ENCODE measurements at places on chromosomes 16 and 17.
A peak's percentile ranks its signal among the peaks of the same experiment; 100 is the strongest.

GRCh38 chr16:20763461-20764232 is at the start of gene ACSM3:
TSS of gene ACSM3 (plus strand) at chr16:20764014. CDS start at chr16:20770035, 6,021 bp downstream.
- peak; percentile 99 for DNase-seq

DNA sequence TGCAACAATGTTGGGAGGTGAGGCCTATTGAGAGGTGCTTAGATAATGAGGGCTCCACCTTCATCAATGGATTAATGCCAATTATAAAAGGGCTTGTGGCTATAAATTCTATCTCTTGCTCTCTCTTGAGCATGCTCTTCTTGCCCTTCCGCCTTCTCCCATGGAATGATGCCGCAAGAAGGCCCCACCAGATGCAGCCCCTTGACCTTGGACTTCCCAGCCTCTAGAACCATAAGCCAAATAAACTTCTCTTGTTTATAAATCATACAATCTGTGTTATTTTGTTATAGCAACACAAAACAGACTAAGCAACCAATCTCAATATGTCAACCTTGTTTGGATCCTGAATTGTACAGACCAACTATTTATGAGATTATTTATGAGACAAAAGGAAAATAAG is 20.0 kb downstream of the MYH10 start:
- no peak for DNase-seq

- peak; percentile 87 for DNase-seq
Observed at GRCh38 chr16:69917739-69918138, 33.4 kb upstream of the CLEC18A start.

DNA sequence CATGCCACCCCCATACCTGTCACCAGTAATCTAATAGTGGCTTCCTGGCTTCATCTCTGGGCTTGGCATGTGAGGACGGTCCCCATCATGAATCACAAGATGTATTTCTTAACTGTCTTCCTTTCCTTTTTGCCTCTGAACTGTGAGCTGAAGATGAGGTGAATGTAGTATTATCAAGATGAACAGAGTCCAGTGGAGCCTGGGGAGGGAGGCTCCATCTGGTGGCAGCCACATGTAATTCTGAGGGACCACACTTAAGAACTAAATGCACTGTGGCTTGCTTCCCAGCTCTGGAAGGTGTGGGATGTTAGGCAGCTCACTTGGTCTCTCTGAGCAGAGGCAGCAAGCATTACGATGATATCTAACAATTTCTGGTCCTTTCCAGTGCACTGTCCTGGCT is 354.9 kb upstream of the ASIC2 start:
- DNase-seq, result no peak

- DNase-seq, result no peak
Observed at GRCh38 chr17:68248199-68248825, 469 bp downstream of the AMZ2 start.

DNA sequence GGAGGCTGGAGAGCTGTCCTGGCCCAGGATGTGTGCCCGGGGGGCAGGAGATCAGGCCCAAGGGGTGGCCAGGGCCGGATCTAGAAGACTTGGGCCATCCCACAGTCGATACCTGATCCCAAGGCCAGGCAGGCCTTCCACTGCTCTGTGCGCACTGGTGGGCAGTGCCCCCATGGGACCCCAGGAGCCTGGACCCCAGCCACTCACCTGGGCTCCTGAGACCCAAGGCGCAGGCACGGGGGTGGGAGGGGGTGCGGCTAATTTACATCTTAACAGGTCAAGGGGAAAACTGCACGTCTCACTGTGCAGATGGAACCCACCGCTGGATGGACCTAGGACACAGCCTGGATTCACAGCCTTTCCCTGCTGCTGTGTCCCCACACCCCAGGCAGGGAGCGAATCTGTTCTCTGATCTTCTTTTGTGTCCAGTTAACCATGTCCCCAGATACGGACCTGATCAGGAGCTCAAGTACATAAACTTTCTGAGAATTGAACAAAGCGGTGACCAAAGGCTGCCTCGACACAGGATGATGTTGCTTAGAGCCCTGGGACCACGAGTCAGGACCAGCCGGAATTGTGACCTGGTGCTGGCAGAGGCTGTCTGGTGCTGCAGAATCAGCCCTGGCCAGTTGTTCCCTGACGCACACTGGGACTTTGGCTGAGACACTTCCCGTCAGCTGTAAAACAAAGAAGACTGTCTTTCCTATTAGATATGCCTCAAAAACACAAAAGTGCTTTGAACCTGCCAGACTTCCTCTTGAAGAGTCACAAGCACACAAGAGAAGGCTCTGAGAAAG is 60.6 kb downstream of the TNFRSF13B start:
- DNase-seq, result no peak

GRCh38 chr17:64572682-64573154 is 65.9 kb downstream of the CEP95 start:
- DNase-seq, result peak; percentile 29

DNA sequence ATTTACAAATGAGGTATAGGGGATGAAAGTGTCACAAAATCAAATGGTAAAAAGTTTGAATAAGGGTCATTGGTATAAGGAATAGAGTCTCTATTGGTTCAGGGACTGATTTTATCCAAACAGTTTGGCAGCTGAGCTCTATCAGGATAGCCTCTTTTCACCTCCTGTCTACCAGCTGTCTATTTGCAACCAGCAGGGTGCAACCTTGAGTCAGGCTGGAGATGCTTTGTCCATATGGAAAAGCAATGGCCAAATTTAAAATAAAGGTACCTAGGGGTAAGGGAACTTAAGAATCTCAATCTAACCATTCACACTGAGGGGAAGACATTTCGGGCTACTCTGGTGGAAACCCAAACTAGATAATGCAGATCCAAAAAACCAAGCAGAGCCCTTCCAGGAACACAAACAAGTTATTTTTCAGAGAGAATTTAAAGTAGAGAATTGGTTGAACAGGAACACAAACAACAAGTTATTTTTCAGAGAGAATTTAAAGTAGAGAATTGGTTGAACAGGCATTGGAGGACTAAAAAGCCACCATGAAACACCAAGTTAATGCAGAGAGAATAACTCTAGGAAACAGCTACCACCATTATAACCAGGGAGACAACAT is 12.6 kb upstream of the CA10 start:
- no peak for DNase-seq

GRCh38 chr17:35089586-35090296 is 26.2 kb upstream of the RFFL start:
- DNase-seq, result peak; percentile 76

All from Caki2 (cell line).